ENCODE measurements at places on chromosomes 2 and 18.

GRCh38 chr2:156098506-156098905 lies 234.0 kb downstream of the NR4A2 start:
- DNase-seq = no peak

GRCh38 chr18:57073501-57074187 lies 73.2 kb upstream of the BOD1L2 start:
- no peak for DNase-seq

DNA sequence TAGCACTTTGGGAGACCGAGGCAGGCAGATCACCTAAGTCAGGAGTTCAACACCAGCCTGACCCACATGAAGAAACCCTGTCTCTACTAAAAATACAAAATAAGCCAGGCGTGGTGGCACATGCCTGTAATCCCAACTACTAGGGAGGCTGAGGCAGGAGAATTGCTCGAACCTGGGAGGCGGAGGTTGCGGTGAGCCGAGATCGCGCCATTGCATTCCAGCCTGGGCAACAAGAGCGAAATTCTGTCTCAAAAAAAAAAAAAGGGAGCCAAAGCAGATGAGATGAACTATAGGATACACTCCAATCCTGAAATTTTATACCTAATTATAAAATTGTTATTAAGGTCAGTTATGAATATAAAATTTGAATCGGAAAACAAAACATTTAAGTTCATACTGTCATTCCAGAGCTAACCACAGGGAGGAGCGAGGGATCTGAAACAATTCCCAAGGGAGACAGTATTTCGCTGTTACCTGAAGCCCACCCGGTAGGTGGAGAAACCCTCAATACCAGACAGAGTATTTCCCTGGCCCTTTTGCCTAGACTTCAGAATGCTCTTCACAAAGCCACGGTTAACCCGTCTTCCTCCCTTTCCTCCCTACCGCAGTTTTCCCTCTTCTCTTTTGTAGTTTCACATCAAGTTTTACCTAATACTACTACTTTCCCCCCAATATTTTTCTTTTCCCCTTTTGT lies 1.4 kb downstream of the PPM1G start:
- peak; percentile 56 for DNase-seq

DNA sequence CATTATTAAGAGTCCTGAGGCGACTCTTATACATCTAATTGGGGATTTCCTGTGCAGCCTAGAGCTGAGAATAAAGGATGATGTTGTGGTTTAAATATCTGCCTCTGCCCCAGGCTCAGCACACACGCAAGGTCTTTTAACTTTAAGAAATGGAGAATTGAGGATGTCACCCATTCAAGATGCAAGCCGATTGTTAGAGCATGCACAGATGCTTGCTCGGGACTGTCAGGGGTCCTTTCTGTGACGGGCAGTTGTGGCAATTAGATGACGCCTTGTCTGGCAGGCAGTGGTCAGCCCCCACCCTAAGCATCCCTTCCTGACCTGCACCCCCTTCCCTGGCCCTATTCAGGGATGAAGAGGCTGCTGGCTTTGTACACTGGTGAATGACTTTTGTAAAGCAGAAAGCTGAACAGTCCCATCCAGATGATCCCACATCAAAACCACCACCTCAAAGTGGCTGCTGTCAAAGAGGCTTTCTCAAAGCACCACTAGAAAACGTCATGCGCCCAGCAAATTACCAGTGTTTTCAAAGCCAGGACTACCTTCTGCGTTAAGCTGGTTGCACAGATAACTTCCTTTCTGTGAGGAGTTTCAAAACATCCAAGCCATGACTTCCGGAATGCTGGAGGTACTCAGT lies 23.7 kb downstream of the FAM178B start:
- no peak for DNase-seq

DNA sequence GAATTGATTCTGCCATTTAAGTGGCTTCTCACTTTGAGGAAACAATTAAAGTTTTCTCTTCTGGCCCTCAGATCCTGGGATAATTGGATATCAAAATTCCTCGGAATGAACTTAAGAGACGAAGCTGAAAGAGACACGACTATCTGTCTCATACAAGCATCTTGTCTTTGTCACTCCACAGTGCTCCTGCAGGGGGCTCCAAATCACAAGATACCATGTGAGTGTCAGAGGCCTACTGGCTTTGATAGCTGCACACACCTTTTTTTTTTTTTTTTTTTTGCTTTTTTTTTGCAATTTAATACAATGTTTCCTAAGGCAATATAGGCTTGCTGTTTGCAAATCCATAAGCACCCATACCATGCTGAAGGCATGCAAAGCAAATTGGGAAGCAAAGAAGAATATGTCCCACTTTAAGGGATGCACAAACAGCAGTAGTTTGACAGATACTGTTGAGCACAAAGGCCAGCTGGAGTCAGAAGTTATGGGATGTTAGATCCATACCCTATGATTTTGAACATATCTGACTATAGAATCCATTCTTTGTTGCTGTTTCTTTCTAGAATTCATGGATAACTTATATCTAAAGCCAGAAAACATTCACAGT lies 109.0 kb upstream of the CBLN2 start:
- DNase-seq = peak; percentile 53

- DNase-seq = no peak
Measured at GRCh38 chr2:100397118-100397860, 20.2 kb downstream of the CHST10 start.

DNA sequence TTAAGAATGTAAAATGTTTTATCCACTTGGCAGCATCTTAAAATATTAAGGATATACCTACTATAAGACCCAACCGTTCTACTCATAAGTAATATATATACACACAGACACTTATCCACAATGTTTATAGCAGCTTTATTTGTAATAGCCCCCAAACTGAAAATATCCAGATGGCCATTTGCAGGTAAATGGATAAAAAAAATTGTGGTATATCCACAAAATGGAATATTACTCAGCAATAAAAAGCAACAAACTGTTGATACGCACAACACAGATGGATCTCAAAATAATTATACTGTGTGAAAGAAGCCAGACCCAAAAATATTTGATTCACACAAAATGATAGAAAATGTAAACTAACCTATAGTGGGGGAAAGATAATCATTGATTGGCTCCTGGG lies 122.0 kb downstream of the ARHGAP28 start:
- DNase-seq = no peak

DNA sequence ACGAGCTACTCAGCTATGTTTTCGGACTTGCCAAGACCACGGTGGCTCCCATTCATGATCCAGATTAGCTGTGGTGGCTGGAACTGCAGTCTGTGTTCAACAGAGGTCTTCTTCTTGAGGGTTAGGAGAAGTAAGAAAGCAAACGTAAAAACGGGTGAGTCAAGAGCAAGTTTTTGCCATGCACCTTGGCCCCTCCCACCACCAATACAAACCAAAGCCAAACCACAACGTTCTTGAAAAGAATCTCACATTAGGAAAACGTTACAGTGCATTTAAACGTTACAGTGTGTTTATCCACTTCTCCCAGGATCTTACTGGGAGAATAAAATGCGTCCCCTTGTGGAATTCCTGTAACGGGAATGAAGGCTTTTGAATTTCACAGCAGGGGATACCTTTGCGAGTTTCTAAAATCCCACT lies 725 bp downstream of the FBXO48 start:
- peak; percentile 57 for DNase-seq

GRCh38 chr2:176240301-176240700 lies 28.9 kb upstream of the MTX2 start:
- no peak for DNase-seq

GRCh38 chr2:106519767-106520166 lies 32.6 kb downstream of the CD8B2 start:
- DNase-seq = no peak

All from Daoy (cell line).